Right cardiac atrium (tissue), 5 donors: ENCODE measurements at places on chromosomes 1 and 21. TPM values are rescaled to one million over a fixed set of nuclear protein-coding genes. Genes with fewer than 3 reads are reported as not detected.

Gene WNT3A
- total RNA-seq, result not detected

Gene C1orf56
- 12.4 TPM for total RNA-seq

Gene CD2
- total RNA-seq, result 0.96 TPM

Gene OR10J1
- not detected for total RNA-seq

Gene OR2L5
- not detected for total RNA-seq
